ENCODE measurements at places on chromosomes 6 and 20.

DNA sequence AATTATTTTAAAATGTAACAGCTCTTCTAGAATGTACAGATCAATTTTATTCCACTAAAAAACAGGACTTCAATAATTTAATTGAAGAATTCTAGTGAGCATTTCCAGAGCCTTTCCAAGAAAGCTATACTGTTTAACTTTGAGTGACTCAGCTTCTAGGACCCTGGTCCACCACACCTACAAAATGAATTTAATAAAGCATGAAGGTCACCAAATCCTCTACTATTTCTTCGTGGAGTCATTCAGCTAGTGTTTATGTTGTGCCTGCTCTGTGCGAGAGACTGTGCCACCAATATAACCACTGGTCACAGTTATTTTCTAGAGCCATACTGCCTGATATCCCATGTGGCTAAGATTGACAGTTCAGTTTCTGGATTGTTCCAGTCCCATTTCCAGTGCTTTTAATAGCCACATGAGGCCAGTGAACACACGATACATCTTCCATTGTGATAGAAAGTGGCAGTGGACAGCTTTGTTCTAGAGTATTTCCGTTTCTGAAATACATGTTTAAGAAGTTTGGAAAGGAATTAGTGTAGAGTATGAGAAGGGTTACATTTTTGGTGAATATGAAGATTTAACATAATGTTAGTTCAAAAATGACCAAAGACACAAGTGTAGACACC, 160.7 kb downstream of the MTHFD1L start:
- no peak for DNase-seq

DNA sequence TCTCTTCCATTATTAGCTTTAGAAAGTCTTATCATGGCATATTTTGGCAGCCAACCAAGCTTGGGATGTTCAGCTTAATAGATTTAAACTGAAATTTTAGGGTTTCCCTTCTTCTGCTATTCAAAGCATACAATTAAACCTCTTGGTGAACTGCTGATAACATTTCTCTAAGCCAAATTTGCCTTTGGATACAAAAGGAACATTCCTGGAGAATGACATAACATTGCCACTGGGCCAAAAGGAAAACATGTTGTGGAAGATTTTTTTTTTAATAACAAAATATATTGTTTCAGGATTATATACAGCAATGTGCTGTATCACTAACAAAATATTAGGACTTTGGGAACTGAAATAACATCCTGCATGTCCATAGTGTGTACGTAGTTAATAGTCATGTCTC, 215.1 kb upstream of the TBX18 start:
- no peak for DNase-seq

- no peak for DNase-seq
Observed at GRCh38 chr6:142289687-142290086, 12.1 kb upstream of the ADGRG6 start.

DNA sequence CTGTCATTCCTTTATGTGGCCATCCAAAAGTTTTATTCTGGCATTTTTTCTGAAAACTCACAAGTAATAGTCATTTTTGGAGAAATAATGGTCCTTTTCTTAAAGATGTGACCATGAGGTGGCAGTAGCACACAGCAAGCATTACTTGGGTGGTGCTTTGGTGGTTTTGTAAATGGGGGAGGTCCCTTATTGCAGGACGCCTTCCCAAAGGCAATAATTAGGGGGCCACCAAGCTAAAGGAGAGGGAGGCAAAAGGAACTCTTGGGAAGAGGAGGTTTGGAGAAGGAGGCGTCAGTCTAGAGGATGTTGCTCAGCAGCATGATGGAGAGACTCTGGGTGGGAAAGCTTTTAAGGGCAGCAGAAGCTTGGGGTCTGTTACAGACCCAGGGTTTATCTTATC, 422.6 kb upstream of the MMS22L start:
- DNase-seq, result no peak

DNA sequence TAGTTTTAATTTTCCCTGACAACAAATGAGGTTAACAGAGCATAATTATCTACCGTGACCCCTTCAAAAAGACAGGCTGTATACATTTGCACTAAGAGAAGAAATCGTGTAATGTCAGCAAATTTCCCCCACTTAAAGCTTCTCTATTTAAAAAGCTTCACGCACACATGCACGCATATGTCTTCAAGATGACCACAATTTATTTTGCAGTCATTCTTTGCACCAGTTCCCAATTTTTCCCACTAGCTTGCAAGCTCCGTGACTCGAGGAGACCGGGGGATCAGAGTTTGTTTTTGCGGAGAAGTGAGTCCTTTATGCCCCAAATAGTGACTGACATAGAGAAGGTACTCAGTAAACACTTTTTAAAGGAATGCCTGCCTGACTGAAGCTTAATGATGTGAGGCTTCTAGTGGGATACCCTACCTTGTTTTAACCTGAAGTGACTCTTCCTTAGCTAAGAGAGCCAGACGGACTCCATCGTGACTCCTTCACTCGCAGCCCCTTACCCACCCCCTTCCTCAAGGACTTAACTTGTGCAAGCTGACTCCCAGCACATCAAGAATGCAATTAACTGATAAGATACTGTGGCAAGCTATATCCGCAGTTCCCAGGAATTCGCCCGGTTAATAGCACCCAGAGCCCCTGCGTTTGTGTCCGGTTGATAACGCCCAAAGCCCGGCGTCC, 9.3 kb upstream of the NQO2 start:
- peak; percentile 23 for DNase-seq

DNA sequence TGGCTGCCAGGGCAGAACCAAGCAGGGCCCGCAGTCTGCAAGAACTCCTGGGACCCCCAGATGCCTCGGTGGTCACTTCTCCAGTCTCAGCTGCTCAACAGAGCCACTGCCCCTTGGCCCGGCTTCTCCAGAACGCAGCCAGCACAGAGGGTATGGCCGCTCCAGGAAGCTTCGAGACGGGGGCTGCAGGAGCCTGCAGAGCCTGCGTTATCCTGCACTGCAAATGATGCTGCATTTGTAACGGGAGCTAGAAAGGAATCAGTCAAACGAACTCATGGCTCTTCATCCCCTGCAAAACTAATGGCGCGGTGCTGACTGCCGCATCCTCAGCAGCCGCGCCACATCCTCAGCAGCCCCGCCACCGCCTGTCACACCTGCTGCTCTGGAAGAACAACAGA, 254.9 kb downstream of the TAF4 start:
- no peak for DNase-seq

DNA sequence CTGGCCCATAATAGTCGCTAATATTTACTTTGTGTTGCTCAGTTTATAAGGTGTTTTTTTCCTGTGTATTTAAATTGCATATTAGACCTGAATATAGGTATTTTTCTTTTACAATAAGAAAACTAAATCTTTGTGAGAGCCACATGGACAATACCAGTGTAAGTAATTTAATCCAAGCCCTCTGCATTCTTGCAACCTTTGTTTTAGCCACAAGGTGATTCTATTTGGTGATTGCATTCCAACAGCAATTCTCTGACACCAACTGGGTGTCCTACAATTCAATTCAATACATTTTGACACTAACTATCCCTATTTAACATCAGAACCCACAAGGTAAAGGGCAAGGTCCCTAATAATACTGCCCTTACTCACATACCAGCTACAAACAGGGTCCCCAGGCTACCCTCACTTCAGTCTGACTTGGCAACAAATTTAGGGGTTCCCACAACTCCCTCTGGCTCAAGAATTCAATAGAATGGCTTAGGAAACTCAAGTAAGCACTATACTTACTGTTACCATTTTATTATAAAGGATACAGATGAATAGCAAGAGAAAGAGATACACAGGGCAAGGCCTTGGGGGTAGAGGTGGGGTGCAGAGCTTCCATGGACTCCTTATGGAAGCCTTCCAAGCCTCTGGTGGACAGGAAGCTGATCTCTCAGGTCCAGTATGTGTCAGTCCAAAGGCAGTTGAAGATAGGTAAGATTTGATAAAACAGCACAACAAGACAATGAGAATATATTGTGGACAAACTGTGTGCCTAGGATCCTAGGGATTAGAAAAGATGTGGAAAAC, 169.3 kb downstream of the CD83 start:
- no peak for DNase-seq

DNA sequence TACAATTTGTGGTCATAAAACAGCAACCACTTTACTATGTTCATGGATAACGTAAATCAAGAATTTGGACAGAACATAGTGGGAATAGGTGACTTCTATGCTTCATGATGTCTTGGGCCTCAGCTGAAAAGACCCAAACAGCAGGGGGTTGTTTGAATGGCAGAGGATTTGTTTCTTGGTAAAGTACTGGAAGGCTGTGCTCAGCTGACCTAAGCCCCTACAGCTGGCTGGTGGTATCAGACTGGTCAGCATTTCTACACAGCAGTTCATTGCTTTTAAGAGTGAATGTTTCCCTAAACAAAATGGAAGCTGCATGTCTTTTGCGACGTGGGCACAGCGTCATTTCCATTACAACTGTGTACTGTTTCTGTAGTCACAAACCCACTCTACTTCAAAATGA, 148.5 kb upstream of the DEFB112 start:
- DNase-seq, result no peak

- no peak for DNase-seq
Observed at GRCh38 chr6:135002974-135003703, 51.5 kb downstream of the HBS1L start.

DNA sequence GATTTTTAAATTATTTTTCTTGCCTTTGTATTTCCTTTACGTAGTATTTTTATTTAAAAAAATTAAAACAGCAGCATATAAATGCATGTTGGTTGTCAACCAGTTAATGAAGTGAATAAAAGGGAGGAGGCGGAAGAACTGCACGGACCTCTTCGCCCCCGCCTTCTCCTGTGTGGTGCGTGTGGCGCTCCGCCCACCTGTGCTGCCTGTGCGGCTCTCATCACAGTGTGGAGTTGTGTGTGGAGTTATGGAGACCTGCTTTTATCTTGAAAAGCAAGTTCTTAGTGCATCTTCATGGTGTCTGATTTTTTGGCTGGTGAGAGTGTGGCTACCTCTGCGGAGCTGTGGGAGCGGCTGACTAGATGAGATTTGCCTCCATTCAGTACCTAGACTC, 58.4 kb downstream of the PTPN1 start:
- no peak for DNase-seq

- DNase-seq, result no peak
Observed at GRCh38 chr6:132812756-132813172, 1.6 kb upstream of the RPS12 start.

DNA sequence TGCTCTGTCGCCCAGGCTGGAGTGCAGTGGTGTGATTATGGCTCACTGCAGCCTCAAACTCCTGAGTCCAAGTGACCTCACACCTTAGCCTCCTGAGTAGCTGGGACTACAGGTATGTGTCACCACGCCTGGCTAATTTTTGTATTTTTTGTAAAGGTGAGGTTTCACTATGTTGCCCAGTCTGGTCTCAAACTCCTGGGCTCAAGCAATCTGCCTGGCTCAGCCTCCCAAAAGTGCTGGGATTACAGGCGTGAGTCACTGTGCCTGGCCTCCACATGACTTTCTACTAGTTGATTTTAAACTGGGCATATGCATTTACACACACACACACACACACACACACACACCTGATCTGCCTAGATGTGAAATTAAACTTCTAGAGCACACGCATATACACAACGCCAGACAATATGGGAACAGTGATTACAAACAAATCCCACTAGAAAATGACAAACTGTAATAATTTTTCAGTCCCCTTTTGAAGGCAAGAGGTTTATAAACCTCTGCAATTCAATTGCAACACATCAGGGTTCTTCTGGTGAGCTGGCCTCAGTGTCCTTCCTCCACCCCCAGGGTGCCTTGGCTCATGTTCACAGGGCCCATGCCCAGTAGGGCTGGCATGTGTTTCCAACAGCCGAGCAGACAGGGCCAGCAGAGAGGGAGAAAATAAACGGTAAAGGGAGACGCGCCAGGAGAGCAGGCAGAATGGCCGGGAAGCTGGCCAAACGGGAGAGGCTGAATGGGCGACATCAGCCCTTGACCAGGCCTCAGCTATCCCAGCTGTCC, 31.2 kb downstream of the PARD6B start:
- no peak for DNase-seq

DNA sequence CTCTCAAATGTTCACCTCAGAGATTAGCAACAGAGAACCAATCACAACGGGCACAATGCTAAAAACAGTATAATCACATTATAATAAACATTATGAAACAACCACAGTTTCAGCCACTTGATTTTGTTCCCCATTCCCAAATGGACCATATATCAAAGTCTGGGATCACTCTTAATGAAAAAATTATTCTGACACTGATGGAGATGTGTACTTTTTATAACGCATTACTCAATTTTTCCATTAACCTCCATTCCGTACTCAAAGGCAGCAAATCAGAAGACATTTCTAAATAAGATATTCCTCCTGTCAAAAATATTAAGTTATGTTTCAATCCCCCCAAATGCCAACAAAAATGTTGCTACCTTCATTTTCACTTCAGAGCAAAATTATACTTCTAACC, 2.8 kb downstream of the CPNE1 start:
- DNase-seq, result no peak

GRCh38 chr6:25381077-25381476, 101.9 kb downstream of the CARMIL1 start:
- DNase-seq, result no peak

GRCh38 chr6:39576556-39577303, 148.5 kb downstream of the KIF6 start:
- no peak for DNase-seq

- DNase-seq, result no peak
Observed at GRCh38 chr6:142413111-142413510, 111.3 kb downstream of the ADGRG6 start.

GRCh38 chr6:157292202-157292601, 31.1 kb downstream of the TMEM242 start:
- no peak for DNase-seq

GRCh38 chr6:73180076-73180738, 45.1 kb downstream of the KHDC1L start:
- peak; percentile 46 for DNase-seq

GRCh38 chr20:38445901-38446425, 10.8 kb upstream of the SNHG17 start:
- no peak for DNase-seq

GRCh38 chr6:51788121-51788520, 299.3 kb downstream of the PKHD1 start:
- no peak for DNase-seq

DNA sequence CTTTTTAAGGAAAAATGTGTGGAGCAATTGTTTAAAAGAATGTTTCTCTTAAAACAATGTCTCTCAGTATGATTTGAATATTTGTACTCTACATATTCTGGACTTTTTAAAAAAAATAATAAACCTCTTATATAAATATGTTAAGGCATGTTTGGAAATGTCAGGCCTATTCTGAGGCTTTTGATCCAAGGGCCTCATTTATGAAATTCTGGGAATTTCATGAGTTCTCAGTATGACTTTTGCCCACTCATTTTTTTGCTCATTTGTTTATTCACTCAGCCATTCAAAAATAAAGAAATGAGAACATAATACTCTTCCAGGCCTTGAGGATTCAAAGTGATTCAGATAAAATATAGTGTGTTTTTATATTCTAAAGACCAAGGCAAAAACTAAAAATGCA, 60.4 kb downstream of the DOK5 start:
- no peak for DNase-seq

Data from NCI-H187 treated with DMSO at 0.1 percent for 48 hours (cell line).